ENCODE measurements at places on chromosomes 13 and 19.
A peak's percentile ranks its signal among the peaks of the same experiment; 100 is the strongest.

GRCh38 chr19:51742789-51743188, 8.9 kb downstream of the FPR1 start:
- no peak for DNase-seq

- DNase-seq = peak; percentile 11
Observed at GRCh38 chr19:7869910-7870511, 4.2 kb downstream of the PRR36 start.

- DNase-seq = no peak
Observed at GRCh38 chr19:48393559-48394330, at the start of gene GRIN2D. TSS of gene GRIN2D (plus strand) at chr19:48393668. CDS start at chr19:48398393, 4,725 bp downstream.

GRCh38 chr13:83622422-83622784, 259.9 kb downstream of the SLITRK1 start:
- DNase-seq = no peak

DNA sequence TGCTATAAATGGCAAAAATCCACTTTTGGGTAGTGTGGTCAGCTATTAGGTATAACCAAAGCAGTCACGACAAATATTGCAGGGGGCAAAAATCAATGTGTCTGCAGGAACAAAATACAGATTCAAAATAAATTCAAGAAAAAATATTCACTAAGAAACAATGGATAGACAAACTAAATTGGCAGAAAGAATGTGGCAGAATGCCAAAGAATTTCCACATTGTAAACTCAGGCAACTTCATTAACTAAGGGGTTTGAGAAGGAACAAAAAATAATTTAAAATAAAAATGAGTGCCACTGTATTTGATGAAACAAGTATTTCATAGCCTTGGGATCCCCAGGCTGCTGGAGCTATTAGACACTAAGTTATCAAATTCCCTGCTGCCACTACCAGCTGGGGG, 193.1 kb downstream of the VWA8 start:
- no peak for DNase-seq

- DNase-seq = no peak
Observed at GRCh38 chr13:24734950-24735349, 29.0 kb upstream of the RNF17 start.

DNA sequence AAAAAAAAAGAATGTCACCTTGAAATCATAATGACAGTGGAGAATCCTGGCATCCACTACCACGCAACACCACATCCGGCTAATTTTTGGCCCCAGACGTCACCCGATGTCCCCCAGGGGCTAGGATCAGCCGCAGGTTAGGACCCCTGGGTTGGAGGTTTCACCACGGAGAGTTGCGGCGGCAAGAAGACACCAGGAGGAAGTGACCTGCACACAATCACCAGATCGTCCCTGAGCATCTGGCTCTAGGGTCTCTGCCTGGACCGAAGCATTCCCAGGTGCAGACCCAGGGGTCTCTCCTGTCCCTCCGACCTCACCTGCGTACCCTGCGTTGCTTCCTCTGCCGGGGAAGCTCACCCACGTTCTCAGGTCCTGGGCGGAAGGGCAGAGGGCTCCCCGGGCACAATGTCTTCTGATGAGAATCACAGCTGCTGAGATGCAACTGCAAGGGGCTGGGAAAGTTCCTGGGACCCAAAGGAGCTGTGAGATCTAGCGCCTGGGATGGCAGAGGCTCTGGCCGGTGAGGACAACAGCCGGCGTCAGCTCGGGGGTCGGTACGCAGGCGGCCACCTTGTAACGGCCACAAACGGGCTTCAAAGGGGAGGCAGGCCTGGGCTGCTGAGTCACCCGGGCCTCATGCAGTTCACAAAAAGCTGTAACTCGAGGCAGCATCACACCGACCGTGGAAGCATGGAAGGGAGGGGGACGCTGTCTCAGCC, 111.2 kb downstream of the GADD45B start:
- no peak for DNase-seq

DNA sequence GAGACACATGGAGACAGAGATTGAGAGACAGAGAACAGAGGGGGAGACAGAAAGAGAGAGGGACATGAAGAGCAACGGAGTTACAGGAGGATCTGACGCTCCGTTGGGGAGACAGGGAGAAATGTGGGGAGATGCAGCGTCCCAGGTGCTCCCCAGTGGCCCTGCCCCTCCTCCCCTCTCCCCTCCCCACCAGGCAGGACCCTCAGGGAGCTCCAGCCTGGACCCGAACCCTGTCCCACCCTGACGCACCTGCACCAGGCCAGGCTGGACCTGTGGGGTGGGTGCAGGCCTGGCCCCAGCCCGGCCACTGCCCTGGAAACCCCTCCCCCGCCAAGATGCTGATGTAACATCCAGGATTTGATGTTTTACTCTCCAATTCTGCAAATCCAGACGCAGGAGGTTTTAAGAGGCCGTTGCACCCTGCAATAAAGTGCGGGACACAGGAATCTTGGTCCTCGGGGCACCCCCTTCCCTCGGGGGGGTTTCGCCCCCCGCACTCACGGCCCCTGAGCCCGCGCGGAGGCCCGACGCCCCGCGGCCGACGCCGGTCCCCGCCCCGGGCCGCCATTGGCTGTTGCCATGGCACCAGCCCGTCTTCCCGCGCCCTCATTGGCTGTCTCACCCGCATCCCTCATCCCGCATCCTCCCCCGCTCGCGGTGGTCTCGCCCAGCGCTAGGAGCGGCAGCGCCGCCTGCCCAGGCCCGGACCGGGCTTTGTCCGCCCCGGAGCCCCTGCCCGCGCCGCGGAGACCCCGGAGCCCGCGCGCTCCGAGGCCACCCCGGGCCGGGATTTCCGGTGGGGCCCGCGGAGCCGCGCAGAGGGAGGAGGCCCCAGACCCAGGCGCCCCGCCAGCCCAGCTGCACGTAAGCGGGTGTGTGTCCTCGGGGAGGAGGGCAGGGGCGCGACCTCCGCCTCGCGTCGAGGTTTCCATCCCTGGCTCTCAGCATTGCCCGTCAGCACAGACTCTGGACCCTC, at the start of gene APC2:
Gene APC2, plus strand, starts transcription at position 655 of the 976 bp plus-strand sequence. CDS start 2,881 bp downstream, outside the sequence.
- no peak for DNase-seq

GRCh38 chr13:63190219-63190618, 1774.6 kb upstream of the PCDH20 start:
- no peak for DNase-seq

GRCh38 chr13:23957981-23958380, 60.7 kb upstream of the C1QTNF9B start:
- DNase-seq = no peak

DNA sequence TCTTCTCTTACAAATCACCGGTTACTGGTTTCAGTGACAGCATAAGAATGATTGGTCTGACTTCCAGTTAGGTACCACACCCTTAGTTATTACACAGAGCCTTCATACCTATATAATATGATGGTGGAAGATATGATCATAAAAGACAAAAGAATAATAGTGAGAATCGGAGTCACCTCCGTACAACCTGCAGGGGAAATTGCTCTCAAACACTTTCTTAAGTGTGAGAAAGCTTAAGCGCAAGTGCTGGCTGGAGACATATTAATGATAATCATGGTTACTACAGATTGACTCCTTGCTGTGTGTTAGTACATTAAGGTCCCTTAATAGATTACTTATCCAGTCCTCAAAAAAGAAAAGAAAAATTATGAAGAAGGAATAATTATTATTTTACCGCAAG, 1.8 kb upstream of the LHFPL6 start:
- no peak for DNase-seq

DNA sequence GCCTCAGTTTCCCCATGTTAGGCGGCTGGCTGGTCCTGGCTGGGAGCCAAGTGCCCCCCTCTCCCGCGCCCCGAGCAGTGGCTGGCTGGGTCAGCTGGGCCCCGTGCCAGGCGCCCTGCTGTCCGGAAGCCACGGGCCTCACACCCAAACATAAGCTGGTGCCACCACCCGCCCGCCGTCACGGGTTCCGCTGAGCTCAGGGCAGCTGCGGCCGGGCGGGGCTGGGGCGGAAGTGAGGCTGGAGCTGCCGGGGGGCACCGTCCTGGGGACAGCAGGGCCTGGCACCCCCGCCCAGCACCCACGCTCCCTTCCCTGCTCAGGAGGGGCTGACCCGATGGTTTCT, 19.3 kb downstream of the HCN2 start:
- no peak for DNase-seq

DNA sequence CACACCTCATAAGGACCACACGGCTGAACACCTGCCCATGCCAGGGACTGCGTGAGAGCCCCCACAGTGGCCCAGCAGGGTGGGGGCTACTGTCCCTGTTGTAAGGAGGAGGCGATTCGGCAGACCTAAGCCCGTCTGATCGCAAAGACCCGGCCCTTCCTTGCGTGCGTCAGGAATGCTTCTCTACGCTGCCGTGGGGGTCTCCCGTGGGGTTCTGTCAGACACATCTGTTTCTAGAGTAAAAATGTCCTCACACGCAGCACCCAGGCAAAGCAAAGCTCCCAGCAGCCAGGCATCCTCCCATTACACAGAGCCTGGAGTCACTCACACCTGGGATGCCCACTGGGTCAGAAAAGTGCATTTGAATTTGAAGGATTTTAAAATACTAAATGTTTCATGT, 147.7 kb upstream of the SOX1 start:
- DNase-seq = no peak

- no peak for DNase-seq
Observed at GRCh38 chr13:85266771-85267170, 532.4 kb downstream of the SLITRK6 start.

DNA sequence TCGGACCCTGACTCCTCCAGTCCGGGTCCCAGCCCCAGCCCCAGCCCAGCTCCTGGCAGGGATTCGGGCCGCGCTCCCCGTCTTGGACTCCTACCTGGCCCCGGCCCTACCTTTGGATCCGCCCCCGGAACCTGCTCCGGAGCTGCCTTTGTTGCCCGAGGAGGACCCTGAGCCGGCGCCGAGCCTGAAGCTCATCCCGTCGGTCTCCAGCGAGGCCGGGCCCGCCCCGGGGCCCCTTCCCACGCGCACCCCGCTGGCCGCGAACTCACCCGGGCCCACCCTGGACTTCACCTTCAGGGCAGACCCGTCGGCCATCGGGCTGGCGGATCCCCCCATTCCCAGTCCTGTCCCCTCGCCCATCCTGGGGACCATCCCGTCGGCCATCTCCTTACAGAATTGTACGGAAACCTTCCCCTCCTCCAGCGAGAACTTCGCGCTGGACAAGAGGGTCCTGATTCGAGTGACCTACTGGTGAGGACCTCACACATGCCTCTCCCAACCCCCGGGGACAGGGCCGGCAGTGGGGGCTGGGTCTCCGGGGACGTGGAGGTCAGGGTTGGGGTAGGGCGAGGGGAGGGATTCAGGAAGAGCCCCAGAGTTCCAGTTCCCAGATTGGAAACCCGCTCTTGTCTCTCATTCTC, 732 bp downstream of the SELENOV start:
- DNase-seq = no peak

- DNase-seq = no peak
Observed at GRCh38 chr13:20769091-20769490, 4.7 kb downstream of the EEF1AKMT1 start.

GRCh38 chr13:84985860-84986259, 813.4 kb downstream of the SLITRK6 start:
- DNase-seq = no peak

- no peak for DNase-seq
Observed at GRCh38 chr13:109949397-109949796, 163.0 kb upstream of the IRS2 start.

GRCh38 chr13:95250961-95251360, 50.3 kb downstream of the ABCC4 start:
- DNase-seq = no peak

GRCh38 chr13:38680912-38681311, 6.0 kb upstream of the FREM2 start:
- DNase-seq = no peak

DNA sequence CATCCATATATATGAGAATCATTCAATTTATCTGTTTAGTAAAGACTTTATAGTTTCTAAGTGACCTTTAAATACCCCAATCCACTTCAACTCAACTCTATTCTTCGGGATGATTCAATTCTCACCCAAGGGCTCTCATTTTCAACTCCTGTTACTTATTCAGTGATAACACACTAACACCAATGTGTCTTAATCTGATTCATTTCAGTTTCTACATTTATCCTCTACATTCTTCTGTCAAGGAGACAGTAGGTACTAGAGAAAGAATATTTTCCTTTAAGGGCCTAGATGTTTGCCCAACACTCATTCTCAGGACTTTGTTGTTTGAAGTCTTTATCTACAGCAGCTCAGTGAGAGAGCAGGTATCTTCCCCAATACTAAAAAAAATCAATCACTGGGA, 7.1 kb downstream of the ARGLU1 start:
- no peak for DNase-seq

- DNase-seq = no peak
Observed at GRCh38 chr19:4929186-4929585, 19.9 kb downstream of the UHRF1 start.

- DNase-seq = no peak
Observed at GRCh38 chr13:77305266-77305665, 21.6 kb downstream of the MYCBP2 start.

- no peak for DNase-seq
Observed at GRCh38 chr13:30998136-30999088, 66.0 kb downstream of the TEX26 start.

- no peak for DNase-seq
Observed at GRCh38 chr19:50290011-50290410, 39.2 kb downstream of the KCNC3 start.

DNA sequence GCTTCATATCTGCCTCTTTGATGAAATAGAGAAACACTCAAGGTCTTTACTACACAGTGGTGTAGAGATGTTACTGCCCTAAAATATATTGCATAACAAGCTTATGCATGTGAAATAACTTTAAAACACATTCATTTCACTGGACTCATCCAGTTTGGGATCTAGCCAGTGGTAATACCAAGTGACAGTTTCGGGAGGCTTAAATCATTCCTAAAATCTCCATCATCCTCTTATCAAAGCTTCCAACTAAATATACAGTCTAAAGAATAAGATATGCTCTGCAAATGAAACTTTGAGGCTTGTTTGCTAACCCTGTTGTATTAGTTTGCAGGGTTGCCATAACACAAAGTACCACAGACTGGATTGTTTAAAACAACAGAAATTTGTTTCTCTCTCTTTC, 52.8 kb downstream of the THSD1 start:
- no peak for DNase-seq

DNA sequence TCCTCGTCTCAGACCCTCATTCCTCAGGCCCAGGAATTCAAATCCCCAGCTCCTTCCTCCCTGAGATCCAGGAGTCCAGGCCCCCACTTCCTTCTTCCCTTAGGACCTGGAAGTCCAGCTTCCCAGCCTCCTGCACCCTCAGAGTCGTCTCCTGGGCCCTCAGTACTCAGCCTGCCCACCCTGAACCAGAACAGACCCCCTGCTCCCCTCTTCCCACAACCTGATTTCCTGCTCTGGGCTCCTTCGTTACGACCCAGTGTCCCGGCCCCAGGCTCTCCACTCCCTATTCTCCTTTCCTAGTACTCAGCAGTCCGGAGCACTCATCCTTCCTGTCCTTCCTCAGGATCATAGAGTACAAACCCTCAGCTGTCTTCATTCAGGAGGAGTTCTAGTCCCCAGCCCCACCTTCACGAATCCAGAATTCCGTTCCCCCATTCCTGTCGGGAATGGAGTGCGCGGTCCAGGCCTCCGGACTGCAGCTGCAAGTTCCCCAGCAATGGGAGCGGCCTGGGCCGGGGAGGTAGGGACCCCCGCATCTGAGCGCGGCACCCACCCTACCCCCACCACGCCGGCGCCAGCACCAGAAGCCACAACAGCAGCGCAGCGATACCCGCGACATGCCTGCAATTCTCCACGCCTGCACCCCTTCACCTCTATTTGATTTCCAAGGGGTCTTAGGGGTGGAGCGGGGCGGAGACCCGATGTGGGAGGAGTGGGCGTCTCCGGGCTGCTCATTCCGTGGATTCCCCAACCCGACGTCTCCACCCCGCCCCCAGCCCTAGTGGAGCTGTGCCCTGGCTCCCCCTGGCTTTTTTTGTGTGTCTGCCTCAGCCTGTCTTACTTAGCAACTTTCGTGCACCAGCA, 12.7 kb downstream of the EGLN2 start:
- DNase-seq = no peak

All from stimulated activated CD8-positive, alpha-beta memory T cell treated with anti-CD3 and anti-CD28 coated beads, Interleukin-4, amount 100 ng/mL, for 1 hour (primary cell).